Activated T-helper 1 cell treated with Interleukin-2 at 50 U/mL for 16 hours (primary cell): ENCODE measurements at places on chromosomes 5 and 9.

DNA sequence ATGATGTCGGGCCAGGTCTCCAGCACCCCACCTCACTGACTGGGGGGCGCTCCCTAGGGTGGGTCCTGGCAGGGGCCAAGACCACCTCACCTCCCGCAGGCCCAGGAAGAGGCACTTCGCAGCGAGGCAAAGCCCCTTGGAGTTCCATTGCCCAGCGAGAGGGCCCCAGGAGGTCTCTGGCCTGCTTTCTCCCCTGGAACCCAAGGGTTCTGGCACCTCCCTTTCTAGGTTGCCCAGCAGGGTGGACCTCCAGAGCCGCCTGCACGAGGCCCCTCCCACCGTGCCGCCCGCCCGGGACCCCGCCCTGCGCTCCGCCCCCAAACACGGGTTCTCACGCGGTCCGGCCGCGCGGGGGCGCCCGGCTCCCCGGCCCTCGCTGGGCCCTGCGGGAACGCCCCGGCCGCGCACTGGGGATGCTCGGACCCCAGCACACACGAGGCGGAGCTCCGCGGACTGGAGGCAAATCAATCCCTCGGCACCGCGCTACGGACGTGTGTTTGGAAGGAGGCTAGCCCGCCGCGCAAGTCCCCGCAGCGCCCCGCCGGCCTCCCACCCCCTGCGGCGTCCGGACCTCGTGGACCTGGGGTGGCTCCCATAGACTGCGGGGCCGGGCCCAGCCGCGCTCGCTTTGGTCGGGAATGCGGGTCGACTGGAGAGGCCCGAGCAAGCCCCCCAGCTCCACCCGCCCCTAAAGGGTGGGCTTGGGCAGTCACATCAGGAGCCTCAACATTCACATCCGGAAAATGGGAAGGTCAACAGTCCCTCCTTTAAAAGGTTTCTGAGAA lies 99.5 kb upstream of the LMX1B start:
- DNase-seq, result peak; percentile 39

DNA sequence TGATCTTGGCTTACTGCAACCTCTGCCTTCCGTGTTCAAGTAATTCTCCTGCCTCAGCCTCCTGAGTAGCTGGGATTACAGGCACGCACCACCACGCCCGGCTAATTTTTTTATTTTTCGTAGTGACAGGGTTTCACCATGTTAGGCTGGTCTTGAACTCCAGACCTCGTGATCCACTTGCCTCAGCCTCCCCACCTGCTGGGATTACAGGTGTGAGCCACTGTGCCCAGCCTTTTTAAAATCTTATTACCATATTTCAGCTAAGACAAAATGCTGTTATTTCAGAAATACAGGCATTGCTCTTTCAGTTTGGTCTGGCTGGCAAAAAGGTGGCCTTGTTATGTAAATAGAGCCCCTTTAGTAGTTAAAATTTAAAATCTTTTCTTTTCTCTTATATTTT lies 46.9 kb upstream of the GLDC start:
- DNase-seq, result no peak

- no peak for DNase-seq
Measured at GRCh38 chr5:40499518-40500273, 180.0 kb upstream of the PTGER4 start.

DNA sequence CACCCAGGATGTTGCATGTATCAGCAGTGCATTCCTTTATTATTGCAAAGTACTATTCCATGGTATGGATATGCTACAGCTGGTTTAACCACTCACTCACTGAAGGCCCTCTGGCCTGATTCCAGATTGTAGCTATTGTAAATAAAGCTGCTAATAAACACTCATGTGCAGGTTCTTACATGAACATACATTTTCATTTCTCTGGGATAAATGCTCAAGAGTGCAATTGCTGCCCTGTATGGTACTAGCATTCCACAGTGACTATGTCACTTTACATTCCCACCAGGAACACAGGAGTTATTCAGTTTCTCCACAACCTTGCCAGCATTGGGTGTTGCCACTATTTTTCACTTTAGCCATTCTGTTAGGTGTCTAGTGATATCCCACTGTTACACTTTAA lies 267.6 kb downstream of the SPOCK1 start:
- no peak for DNase-seq

DNA sequence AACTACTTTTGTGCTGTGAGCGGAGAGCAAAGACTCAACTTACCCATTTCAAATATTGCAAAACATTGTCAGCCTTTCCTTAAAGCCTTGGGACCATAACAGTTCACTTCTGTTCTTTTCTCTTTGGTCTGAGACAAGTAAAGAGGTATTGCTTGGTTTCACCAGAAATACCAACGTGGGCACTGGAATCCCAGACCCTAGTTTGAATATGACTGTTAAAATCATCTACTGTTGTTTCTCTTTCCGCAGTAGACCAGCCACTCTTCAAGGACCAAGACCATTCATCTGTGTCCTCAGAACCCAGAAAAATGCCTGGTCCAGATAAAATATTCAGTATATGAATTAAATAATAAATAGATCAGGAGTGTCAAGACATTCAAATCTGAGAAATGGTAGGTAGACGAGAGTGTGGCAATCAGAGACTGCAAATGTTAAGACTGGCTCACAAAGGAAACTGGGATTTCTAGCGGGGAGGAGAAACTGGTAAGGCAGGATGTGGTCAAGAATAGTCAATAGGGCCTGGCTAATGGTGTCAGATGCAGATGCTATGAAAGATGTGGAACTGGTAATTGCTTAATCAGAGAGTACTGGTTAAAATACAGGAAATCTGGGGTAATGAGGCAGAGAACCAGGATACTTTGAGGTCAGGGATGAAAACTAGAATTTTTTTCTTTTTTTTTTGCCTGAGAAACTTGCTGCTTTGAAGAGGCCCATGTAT lies 82.1 kb upstream of the IL33 start:
- DNase-seq, result no peak

DNA sequence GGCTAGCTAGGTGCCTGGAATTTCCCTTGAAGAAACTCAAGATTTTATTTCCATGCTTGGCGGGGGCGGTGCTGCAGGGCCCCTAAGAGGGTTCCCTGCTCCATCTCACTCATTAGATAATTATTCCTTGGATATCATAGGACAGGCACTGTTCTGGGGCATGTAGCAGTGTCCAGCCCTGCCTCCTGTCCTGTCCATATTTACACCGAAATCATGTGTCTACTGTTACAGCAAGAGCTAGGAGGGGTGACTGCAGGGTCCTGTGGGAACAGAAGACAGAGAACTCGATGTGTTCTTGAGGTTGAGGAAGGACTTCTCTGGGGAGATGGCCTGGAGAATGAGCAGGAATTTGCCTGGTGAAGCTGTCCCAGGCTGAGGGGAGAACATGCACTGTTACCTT lies 96.6 kb downstream of the CYFIP2 start:
- no peak for DNase-seq

- no peak for DNase-seq
Measured at GRCh38 chr5:130141659-130142320, 237.5 kb downstream of the CHSY3 start.

DNA sequence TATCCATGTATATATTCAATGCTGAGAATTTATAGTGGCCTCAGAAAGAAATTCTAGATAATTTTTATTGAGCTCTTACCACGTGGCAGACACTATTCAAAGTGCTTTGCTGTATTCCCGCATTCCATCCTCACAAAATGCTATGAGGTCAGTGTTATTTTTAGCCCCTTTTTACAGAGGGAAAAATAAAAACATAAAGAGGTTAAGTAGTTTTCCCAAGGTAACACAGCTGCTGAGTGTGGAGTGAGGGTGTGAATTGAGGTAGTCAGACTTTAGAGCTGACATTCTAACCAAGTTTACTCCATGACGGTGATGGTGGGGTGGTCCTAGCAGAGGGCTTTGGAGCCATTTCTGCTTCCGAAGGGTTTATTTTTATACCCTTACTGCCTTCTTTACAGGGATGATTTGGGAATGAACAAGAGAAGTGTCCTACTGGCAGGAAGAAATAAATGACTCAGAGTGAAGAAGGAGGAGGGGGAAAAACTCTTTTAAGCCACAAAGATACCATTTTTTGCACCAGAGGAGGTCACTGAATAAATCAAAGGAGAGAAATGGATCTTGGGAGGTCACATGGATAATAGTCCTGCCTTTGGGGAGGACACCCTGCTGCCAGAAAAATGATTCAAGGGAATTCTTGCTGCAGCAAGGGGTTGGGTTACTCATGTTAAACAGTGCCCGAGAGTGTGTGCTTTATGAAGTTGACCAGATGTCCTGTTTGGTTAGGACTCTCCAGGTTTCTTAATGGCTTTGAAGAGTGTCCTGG lies 76.1 kb downstream of the HMHB1 start:
- DNase-seq, result no peak

- DNase-seq, result no peak
Measured at GRCh38 chr9:136759436-136760325, 1.6 kb upstream of the LCN8 start.

GRCh38 chr5:148248894-148249293 lies 10.6 kb downstream of the MARCOL start:
- DNase-seq, result no peak

DNA sequence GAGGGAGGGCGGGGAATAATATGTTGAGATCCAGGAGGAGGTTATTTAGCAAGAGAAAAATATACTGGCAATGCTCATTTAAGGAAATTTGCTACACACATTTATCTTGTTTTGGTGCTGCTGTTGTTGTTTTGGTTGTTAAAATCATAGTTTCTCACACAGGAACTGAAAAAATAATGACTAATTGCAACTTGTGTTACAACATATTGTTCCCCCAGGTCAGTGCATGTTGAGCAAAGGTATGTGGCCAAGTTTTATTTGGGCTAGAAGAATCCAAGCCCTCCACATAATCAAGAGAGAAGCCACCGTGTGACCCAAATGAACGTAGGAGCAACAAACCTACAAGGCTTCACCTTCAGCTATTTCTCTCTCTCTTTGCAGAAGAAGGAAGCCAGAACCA lies 220.3 kb upstream of the DAPK1 start:
- no peak for DNase-seq

DNA sequence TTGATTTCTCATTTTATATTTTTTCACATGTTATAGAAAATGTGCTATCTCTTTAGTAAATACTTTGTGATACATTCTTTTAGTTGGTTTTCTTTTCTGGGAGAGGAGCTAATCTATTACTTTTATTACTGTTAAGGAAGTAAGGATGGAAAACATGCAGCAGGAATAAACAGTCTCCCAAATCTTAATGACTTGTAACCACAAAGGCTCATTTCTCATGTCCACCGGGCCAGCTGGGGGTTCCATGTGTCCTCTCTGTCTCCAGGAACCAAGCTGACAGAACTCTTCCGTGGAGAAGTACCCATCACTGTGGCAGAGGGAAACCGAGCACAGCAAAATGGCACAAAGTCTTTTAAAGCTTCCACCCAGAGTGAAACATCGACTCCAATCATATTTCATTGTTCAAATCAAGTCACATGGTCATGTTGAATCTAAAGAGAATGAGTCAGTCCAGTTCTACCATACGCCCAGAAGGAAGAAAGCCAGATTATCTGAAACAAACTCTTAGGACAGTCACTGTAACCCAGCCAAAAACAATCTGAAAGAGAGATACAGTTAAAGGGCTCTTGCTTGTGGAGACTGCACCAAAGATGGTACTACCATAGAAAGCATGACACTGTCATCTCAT lies 97.1 kb upstream of the CDH6 start:
- no peak for DNase-seq

GRCh38 chr5:179699616-179700237 lies 960 bp downstream of the CANX start:
- DNase-seq, result no peak

- DNase-seq, result no peak
Measured at GRCh38 chr5:111948092-111948841, 191.3 kb upstream of the NREP start.

DNA sequence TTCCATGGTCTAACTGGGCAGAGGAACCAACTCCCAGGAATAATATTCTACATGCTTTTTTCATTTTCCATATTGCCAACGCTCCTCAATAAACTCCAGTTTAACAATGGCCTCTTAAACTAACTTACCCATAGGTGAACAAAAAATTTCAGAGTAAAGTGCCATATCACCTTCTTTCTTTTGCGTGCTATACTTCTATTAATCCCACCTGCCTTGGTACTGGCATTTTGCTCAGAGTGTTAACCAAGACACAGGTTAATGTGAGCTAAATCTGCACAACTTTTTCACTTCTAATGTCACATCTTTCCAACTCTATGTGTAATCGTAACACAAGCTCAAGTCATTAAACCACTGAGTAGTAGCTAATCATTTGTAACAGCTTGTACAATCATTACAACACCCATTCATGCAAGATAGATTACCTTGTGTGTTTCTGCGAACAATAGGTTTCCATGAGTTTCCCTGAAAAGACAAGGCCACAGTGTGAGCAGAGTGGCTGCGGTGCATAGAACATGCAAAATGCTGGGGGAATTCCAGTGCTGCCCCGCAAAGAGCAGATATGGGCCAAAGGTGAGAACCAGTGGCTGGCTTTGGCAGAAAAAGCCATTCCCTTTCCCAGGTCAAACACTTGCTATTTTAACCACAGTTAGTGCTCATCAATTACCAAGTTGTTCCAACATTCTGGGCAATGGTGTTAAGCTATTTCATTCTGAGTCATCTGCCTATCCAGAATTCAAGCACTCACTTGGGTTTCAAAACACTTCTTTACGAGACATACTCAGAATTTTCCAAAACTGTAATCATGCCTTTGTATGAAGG lies 42.8 kb downstream of the TIMD4 start:
- DNase-seq, result no peak

- no peak for DNase-seq
Measured at GRCh38 chr5:176564002-176564401, 14.9 kb downstream of the CDHR2 start.

GRCh38 chr9:136047076-136047774 lies 47.9 kb downstream of the NACC2 start:
- DNase-seq, result no peak

GRCh38 chr5:59652449-59652848 lies 241.1 kb downstream of the PDE4D start:
- no peak for DNase-seq

- no peak for DNase-seq
Measured at GRCh38 chr9:129839324-129840023, 4.2 kb downstream of the USP20 start.

GRCh38 chr5:135249658-135250057 lies 149.4 kb downstream of the MACROH2A1 start:
- DNase-seq, result no peak

DNA sequence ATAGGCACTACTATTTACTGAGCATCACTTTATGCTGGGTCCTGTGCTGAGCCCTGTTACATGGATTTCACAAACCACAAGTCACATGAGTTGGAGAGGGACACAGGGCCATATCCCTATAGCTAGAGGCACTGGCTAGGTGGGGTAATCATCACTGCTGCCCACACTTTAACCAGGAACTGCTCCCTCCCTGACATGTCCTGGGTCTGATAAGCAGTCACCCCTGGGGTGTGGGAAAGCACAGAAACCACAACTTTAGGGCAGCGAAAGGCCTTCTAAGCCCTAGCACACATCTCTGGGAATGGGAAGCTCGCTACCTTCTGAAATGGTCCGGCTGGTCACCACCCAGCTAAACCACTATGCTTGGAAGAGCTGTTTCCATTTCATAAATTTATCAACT lies 15.0 kb downstream of the TBC1D2 start:
- no peak for DNase-seq
